ENCODE measurements at places on chromosomes 4 and X.

DNA sequence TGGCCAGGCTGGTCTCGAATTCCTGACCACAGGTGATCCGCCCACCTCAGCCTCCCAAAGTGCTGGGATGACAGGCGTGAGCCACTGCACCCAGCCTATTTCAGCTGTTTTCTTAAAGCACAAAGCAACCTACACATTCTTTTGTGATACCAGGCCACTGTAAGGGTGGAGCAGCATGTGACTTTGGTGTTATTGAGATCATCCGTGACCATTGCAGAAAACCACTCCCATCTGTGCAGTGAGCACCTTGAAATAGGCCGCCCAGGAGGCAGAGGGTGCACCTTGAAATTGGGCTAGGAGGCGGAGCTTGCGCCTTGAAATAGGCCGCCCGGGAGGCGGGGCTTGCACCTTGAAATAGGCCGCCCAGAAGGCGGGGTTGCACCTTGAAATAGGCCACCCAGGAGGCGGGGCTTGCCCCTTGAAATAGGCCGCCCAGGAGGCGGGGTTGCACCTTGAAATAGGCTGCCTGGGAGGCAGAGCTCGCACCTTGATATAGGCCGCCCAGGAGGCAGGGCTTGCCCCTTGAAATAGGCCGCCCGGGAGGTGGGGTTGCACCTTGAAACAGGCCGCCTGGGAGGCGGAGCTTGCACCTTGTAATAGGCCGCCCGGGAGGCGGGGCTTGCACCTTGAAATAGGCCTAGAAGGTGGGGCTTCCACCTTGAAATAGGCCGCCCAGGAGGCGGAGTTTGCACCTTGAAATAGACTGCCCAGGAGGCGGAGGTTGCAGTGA, 9.0 kb upstream of the SLC25A6 start:
- DNase-seq: no peak

GRCh38 chrX:53713987-53714579, 27.6 kb upstream of the HUWE1 start:
- no peak for DNase-seq

GRCh38 chr4:81065446-81065845, 34.9 kb downstream of the BMP3 start:
- no peak for DNase-seq

DNA sequence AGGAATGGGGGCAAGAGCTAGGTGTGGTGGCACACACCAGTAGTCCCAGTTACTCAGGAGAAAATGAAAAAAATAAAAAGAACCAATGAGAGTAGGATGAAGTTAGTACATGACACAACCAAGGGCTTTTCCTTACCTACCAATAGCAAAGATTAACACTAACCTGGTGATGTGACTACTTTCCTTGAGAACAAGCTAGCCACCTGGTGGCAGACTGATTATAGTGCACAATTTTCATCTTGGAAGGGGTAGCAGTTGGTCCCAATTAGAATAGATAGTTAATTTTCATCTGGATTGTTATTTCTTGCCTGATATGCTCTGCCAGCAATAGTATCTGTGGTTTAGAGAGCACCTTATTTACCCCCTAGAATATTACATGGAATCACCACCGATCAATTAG, 1216.8 kb upstream of the PABPC4L start:
- no peak for DNase-seq

DNA sequence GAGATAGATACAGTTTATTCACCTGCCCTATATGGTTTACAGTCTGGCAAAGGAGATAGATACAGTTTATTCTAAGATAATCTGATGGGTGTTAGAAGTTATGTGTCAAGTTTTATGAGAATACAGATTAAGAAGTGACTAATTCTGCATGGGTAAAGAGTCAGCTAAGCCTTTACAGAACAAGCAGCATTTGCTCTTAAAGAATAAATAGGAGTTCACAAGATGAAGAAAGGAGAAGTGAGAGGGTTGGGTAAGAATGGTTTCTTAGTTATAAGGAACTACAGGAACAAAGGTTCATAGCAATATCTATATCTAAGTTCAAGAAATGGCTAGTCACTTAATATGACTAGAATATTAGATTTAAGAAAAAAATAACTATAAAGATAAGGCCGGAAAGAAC, 47.6 kb downstream of the THOC2 start:
- no peak for DNase-seq

- no peak for DNase-seq
Observed at GRCh38 chr4:37549041-37549440, 137.1 kb downstream of the RELL1 start.

DNA sequence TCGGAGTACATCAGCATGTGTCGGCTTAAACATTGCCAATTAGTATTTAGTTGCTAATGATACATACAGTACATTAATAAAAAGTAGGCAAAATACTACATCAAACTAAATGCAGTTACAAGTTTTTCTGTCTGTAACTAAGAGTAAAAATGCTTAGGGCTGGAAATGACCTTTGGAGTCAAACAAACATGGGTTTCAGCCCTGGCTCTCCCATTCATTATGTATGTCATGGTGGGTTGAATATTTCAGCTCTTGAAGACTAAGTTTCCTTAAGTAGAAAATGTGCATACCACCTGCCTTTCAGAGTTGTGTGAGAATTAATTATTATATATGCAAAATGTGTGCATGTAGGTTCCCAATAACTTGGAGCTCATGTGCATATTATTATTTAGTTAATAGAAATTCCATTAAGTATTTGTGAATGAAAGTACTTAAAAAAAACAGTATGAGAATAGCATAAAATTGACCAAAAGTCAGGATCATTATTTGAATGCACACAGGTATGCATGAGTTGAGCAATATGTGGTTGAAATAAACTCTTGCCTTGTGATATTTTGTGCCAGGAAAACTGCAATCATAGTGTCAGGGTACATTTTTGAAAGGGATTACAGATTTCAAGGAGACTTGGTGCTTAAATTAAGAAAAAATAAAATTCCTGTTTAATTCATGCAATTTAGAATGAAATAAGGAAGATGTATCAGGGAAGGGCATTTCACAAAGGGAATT, 2048.7 kb downstream of the PCDH7 start:
- no peak for DNase-seq

- DNase-seq: no peak
Observed at GRCh38 chrX:20235755-20236154, 31.0 kb downstream of the RPS6KA3 start.

GRCh38 chrX:81110286-81110685, 91.4 kb downstream of the HMGN5 start:
- DNase-seq: no peak

GRCh38 chr4:174616661-174617060, 94.4 kb upstream of the HPGD start:
- DNase-seq: no peak

DNA sequence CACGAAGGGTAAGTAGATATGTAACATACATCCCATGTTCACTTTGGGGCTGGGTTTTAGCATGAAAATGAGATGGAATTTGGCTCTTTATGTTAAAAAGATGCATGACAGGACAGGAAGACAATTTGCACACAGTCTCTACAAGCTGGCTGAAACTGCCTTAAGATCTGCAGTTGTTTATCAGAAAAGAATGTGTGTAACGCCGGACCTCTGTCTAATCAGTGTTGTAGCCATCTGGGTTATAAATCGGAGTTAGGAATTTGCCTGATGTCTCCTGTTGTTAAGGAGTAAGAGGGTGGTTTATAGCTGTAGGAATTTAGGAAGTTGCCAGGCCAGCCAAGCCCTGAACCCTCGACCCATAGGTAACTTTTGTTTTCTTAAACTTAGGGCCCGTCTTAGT, 562.9 kb upstream of the FAT1 start:
- no peak for DNase-seq

GRCh38 chr4:118759481-118759880, 74.3 kb downstream of the METTL14 start:
- DNase-seq: no peak

All from activated CD8-positive, alpha-beta memory T cell treated with anti-CD3 and anti-CD28 coated beads for 4 hours (primary cell).